ENCODE measurements at places on chromosomes 3 and 15. TPM values are rescaled to one million over a fixed set of nuclear protein-coding genes. Genes with fewer than 3 reads are reported as not detected.

EMC7 gene
- total RNA-seq: 35.5 TPM

CNTN3 gene
- total RNA-seq: 0.08 TPM

SNTN gene
- not detected for total RNA-seq

ITPR1 gene
- 19.7 TPM for total RNA-seq

NLGN1 gene
- not detected for total RNA-seq

GJD2 gene
- not detected for total RNA-seq

All from myocyte (in vitro differentiated cells).